ENCODE measurements at places on chromosomes 4 and X. TPM values are rescaled to one million over a fixed set of nuclear protein-coding genes. Genes with fewer than 3 reads are reported as not detected.

SPANXB1 gene
- polyA plus RNA-seq = not detected

- DNase-seq = no peak
Measured at GRCh38 chr4:147704846-147705245, 20.9 kb upstream of the PRMT9 start.

DNA sequence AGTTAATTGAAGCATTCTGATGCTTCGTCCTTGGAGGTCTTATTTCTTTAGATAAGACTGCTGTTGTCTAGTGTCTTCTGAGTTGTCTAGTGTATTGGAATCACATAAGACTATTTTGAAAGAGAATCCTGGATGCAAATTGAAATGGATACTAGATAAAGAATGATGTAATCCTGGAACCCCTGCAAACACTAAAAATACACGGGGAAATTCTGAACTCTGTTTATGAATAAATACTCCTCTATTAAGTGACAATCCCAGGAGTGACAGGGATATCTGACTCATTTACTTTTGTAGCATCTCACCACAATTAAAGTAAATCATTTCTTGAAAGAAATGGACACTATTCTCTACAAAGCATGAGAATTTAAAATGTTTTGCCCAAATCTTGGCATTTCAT lies 968 bp downstream of the ASB11 start:
- no peak for DNase-seq

GRCh38 chr4:177960566-177960965 lies 518.3 kb upstream of the AGA start:
- DNase-seq = no peak

DNA sequence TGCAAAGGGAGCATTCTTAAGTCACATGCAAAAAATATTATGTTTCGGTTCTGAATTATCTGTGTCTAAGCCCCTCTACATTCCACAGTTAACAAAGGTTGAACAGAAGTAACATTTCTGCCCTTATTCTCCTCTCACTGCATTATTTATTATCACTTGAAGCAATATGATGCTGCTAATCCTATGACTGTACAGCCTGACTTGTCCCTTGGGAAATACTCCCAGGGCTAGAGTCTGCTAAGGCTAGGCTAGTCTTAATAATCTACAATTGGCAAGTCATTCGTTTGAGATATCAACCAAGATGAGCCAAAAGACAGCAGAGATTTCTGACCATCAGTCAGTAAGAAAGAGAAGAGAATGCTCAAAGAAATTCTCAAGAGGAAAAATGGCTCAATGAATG lies 226.9 kb upstream of the HCCS start:
- DNase-seq = no peak

All from urinary bladder (tissue), 4 donors.